Dermis blood vessel endothelial cell (primary cell): ENCODE measurements at places on chromosomes 13 and 19. TPM values are rescaled to one million over a fixed set of nuclear protein-coding genes. Genes with fewer than 3 reads are reported as not detected.

Gene ADGRE2
- total RNA-seq: 0.09 and 0.17 TPM in 2 replicates

Gene UBE2L5
- 0.05 TPM in 1 of 2 replicates, not detected in the other for total RNA-seq

Gene FAM124A
- 9.4 and 9.7 TPM in 2 replicates for total RNA-seq

Gene ZNF480
- 4.9 and 5.4 TPM in 2 replicates for total RNA-seq

Gene ANKLE1
- 0.68 and 1.5 TPM in 2 replicates for total RNA-seq

Gene CXCL17
- total RNA-seq: not detected in 2 replicates

Gene SMIM44
- total RNA-seq: not detected in 2 replicates

Gene GRIN2D
- 0.51 and 0.79 TPM in 2 replicates for total RNA-seq

Gene KASH5
- total RNA-seq: not detected in 2 replicates

Gene GNA15
- total RNA-seq: under 0.01 and 0.23 TPM in 2 replicates

Gene SIGLECL1
- not detected in 2 replicates for total RNA-seq

Gene ZNF681
- 1.4 and 2.8 TPM in 2 replicates for total RNA-seq

Gene CADM4
- total RNA-seq: 8.7 and 11.9 TPM in 2 replicates

Gene COL5A3
- total RNA-seq: 0.23 and 0.68 TPM in 2 replicates

Gene ZNF443
- total RNA-seq: 6.2 and 9.5 TPM in 2 replicates

Gene CLEC4G
- not detected in 2 replicates for total RNA-seq

Gene ERFL
- total RNA-seq: not detected in 2 replicates

Gene FLT3LG
- 1.2 and 1.6 TPM in 2 replicates for total RNA-seq

Gene MTIF3
- 55.0 and 70.1 TPM in 2 replicates for total RNA-seq

Gene ZNF805
- 26.9 and 39.7 TPM in 2 replicates for total RNA-seq

Gene OR7D2
- total RNA-seq: under 0.01 TPM in 1 of 2 replicates, not detected in the other

Gene SLC1A5
- 66.9 and 76.2 TPM in 2 replicates for total RNA-seq

Gene FAM216B
- not detected in 2 replicates for total RNA-seq

Gene NLRP11
- total RNA-seq: 0.05 TPM in 1 of 2 replicates, not detected in the other

Gene PTGIR
- not detected in 2 replicates for total RNA-seq

Gene KLF1
- total RNA-seq: 0.17 TPM in 1 of 2 replicates, not detected in the other

Gene NBEA
- total RNA-seq: 2.6 and 3.6 TPM in 2 replicates

Gene CRTC1
- 1.2 and 1.8 TPM in 2 replicates for total RNA-seq

Gene C13orf42
- total RNA-seq: not detected in 2 replicates
